ENCODE measurements at places on chromosomes 1 and 21. TPM values are rescaled to one million over a fixed set of nuclear protein-coding genes. Genes with fewer than 3 reads are reported as not detected.

NPPA gene
- total RNA-seq = not detected

GPR3 gene
- total RNA-seq = 0.09 TPM

RNF186 gene
- total RNA-seq = not detected

SYPL2 gene
- 0.46 TPM for total RNA-seq

KDF1 gene
- not detected for total RNA-seq

ELAVL4 gene
- under 0.01 TPM for total RNA-seq

CCDC185 gene
- not detected for total RNA-seq

CD1D gene
- 8.0 TPM for total RNA-seq

THAP3 gene
- 29.1 TPM for total RNA-seq

ELOVL1 gene
- total RNA-seq = 48.6 TPM

MXRA8 gene
- 258 TPM for total RNA-seq

Data from smooth muscle cell of bladder (primary cell).